ENCODE measurements at places on chromosomes 2 and 18. TPM values are rescaled to one million over a fixed set of nuclear protein-coding genes. Genes with fewer than 3 reads are reported as not detected.
A peak's percentile ranks its signal among the peaks of the same experiment; 100 is the strongest.

- no peak overlapping the region for H3K27ac ChIP-seq
- no peaks in the 10 kb centered on the region for H3K36me3 ChIP-seq
- H3K4me3 ChIP-seq = no peak overlapping the region
- no peaks in the 10 kb centered on the region for H3K4me1 ChIP-seq
- H3K27me3 ChIP-seq = no peaks in the 10 kb centered on the region
Observed at GRCh38 chr18:55048892-55049291, 89.6 kb upstream of the CCDC68 start.

GRCh38 chr2:101560780-101561315, 85.9 kb upstream of the RFX8 start:
- H3K27me3 ChIP-seq = no peaks in the 10 kb centered on the region
- no peak for DNase-seq
- H3K36me3 ChIP-seq = peaks cover 4% of the 10 kb centered on the region
- no peak overlapping the region for H3K4me3 ChIP-seq
- H3K4me1 ChIP-seq = peaks cover 26% of the 10 kb centered on the region

DNA sequence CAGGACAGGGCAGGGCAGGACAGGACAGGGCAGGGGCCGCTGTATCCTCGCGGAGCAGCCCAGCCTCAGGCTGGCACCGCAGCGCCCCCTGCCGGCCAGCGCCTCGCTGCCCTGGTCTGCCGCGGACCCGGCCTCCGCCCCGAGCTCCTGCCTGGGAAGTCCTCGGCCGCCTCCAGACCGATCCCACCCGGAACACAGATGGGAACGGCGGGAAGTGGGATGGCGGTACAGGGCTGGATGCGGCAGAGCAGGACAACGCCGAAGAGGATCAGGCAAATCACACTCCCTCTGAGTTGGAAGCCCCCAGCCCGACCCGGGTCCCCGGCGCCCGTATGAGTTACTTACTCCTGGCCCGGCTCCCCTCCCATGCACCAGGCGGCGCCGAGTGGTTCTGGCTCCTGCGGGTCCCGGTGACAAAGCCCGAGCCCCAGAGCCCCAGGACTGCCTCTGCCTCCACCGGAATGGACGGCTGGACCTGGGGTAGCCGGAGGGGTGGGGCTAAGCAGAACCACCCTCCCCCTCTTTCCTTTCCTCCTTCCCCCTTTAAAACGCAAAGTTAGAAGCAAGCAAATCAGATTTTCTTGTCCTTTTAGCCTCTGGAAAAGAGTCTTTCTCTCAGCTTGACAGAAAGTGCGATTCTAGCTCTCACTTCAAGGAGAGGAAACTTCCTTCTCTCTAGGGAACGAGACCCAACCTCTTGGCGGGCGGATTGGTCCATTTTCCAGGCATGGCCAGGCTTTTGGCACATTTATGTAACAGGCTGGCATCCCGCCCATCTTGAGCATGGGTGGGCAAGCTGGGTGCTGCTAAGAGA, at the start of gene TP53I3:
Gene TP53I3, minus strand, starts transcription at position 449 of the 814 bp plus-strand sequence. CDS start 508 bp downstream, outside the sequence.
- DNase-seq = peak; percentile 85
- H3K36me3 ChIP-seq = peaks cover 8% of the 10 kb centered on the region
- peak within 1 kb of the TSS; percentile 79 for H3K27ac ChIP-seq

DNA sequence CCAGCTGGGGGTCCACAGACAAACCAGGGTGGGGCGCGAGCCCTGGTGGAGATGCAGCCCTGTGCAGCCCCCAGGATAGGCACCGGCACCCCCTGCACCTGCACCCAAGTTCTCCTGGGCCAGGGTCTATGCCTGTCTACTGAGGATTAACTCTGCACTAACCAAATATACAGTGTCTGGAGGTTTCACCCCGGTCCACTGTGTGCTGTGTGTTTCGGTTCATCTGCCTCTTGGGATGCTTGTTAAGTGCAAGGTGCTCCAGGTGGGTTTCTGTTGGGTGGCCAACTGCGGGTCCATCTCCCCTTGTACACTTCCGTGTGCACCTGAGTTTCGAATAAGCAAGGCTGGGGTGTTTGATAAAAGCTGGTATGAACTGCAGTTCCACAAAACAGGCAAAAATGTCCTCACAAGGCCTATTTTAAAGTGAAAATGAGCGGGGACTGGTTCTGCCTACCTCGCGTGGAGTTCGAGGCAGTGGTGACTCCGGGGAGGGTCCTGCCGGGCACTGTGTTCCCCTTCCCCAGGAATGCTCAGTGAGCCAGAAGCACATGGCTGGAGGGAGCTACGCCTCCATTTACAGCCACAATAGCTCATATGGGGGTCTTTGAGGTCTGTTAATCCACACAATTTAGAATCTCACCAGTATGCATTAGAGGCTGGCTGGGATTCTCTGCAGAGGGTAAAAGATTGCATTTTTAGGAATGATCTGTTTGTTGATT, 70.7 kb downstream of the EDAR start:
- H3K27ac ChIP-seq = no peak overlapping the region
- H3K4me1 ChIP-seq = no peaks in the 10 kb centered on the region
- H3K4me3 ChIP-seq = no peak overlapping the region
- no peaks in the 10 kb centered on the region for H3K27me3 ChIP-seq
- no peak for DNase-seq
- no peaks in the 10 kb centered on the region for H3K36me3 ChIP-seq

- H3K27me3 ChIP-seq = no peaks in the 10 kb centered on the region
- DNase-seq = no peak
- no peaks in the 10 kb centered on the region for H3K4me1 ChIP-seq
- no peak overlapping the region for H3K4me3 ChIP-seq
- H3K36me3 ChIP-seq = no peaks in the 10 kb centered on the region
- H3K27ac ChIP-seq = no peak overlapping the region
Observed at GRCh38 chr2:220948579-220948978, 623.5 kb downstream of the EPHA4 start.

GRCh38 chr18:3214855-3215637, 4.7 kb downstream of the MYOM1 start:
- H3K4me3 ChIP-seq = no peak overlapping the region
- H3K36me3 ChIP-seq = no peaks in the 10 kb centered on the region
- H3K27me3 ChIP-seq = no peaks in the 10 kb centered on the region

- no peak for DNase-seq
- H3K4me1 ChIP-seq = peaks cover under 1% of the 10 kb centered on the region
- no peaks in the 10 kb centered on the region for H3K36me3 ChIP-seq
- H3K27ac ChIP-seq = no peak overlapping the region
- no peak overlapping the region for H3K4me3 ChIP-seq
- H3K27me3 ChIP-seq = no peaks in the 10 kb centered on the region
Observed at GRCh38 chr2:46445556-46445955, 33.8 kb upstream of the TMEM247 start.

GRCh38 chr18:5106730-5107129, 90.3 kb downstream of the AKAIN1 start:
- no peaks in the 10 kb centered on the region for H3K27me3 ChIP-seq
- no peaks in the 10 kb centered on the region for H3K36me3 ChIP-seq
- no peak overlapping the region for H3K27ac ChIP-seq
- H3K4me3 ChIP-seq = no peak overlapping the region
- peaks cover 3% of the 10 kb centered on the region for H3K4me1 ChIP-seq

DNA sequence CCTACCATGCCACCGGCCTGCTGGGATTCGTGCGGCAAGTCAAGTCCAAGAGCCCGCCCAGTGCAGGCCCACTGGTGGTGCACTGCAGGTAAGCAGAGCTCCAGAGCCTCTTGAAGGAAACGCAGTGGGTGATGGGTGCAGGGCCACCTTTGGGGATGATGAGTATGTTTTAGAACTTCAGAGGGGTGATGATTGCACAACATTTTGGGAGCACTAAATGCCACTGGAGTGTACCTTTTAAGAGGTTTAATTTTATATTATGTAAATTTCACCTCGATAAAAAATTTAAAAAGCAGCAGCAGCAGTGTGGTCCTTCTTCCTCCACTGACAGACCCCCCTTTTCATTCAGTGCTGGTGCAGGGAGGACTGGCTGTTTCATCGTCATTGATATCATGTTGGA, 233.1 kb upstream of the RAB12 start:
- H3K4me3 ChIP-seq = no peak overlapping the region
- H3K4me1 ChIP-seq = no peaks in the 10 kb centered on the region
- DNase-seq = no peak
- no peak overlapping the region for H3K27ac ChIP-seq
- no peaks in the 10 kb centered on the region for H3K27me3 ChIP-seq

- no peak overlapping the region for H3K27ac ChIP-seq
- no peaks in the 10 kb centered on the region for H3K36me3 ChIP-seq
- peaks cover 22% of the 10 kb centered on the region for H3K27me3 ChIP-seq
- DNase-seq = no peak
- peaks cover 10% of the 10 kb centered on the region for H3K4me1 ChIP-seq
Observed at GRCh38 chr2:222982909-222983265, 69.1 kb upstream of the KCNE4 start.

GRCh38 chr18:73318739-73319479, 451.1 kb upstream of the NETO1 start:
- no peaks in the 10 kb centered on the region for H3K27me3 ChIP-seq
- H3K4me1 ChIP-seq = no peaks in the 10 kb centered on the region
- H3K27ac ChIP-seq = no peak overlapping the region
- no peaks in the 10 kb centered on the region for H3K36me3 ChIP-seq

DNA sequence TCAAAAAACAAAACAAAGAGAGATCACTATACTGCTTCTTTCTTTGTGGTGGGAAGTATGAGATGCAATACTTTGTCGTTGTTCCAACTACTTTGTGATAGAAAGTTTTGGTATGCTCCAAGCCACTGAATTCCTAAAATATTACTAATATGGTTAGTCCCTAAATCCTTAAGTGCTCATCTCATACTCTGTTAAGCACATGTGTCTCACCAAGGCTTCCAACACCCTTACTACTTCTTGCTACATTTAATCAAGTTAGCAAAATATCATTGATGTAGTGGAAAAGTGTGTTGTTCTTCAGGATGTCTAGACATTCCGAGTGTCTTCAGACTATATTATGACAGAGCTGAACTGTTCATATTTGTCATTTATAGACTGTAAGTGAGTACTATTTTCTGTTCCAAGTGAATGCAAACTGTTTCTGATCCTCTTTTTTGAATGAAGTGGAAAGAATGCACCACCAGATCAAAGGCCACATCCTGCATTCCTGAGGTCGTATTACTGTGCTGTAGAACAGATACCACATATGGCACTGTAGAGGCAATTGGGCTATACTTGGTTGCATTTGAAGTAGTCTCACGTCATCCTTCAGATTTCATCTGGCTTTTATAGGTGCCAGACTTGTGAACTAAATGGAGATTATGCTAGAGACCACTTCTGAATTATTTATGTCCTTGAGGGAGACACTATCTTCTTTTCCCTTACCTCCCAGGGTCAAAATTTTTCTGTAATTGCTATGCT, 298.4 kb upstream of the ZNF521 start:
- H3K36me3 ChIP-seq = no peaks in the 10 kb centered on the region
- H3K4me3 ChIP-seq = no peak overlapping the region
- no peaks in the 10 kb centered on the region for H3K4me1 ChIP-seq
- DNase-seq = no peak
- H3K27me3 ChIP-seq = peaks cover 5% of the 10 kb centered on the region

DNA sequence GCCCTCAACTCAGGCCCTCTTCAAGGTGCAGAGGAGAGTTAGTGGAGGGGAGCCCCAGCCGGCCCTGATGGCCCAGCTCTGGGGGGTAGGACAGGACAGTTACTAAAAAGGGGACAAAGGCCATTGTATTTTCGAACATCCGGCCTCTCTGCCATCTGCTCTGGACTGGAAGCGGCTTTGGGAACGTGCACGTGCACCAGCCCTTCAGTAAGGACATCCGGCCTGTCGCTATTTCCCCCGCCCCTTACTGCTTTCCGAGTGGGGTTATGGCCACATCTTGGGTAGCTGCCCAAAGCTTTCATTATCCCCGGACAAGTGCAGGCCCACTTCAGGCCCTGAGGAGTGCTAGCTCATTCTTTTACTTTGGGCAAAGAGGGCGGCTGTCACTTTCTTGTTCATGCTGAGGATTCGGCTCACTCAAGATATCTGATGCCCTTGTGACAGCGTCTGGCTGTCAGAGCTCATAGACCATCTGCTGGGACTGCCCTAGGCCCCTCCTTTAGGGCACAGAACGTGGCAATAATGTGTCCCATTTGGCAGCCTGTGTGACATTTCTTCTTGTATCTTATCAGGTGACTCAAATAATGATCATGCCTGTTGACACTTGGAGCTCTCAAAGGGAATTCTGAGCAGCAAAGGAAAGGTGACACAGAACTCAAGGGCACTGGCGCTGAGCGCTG, 17.5 kb downstream of the SLC4A3 start:
- peaks cover 22% of the 10 kb centered on the region for H3K27me3 ChIP-seq
- H3K36me3 ChIP-seq = no peaks in the 10 kb centered on the region
- H3K4me1 ChIP-seq = peaks cover 12% of the 10 kb centered on the region
- H3K4me3 ChIP-seq = no peak overlapping the region

- no peak for DNase-seq
- peaks cover 6% of the 10 kb centered on the region for H3K27me3 ChIP-seq
- H3K4me1 ChIP-seq = no peaks in the 10 kb centered on the region
Observed at GRCh38 chr18:75785206-75785605, 357.7 kb upstream of the SMIM21 start.

- H3K27me3 ChIP-seq = peaks cover 3% of the 10 kb centered on the region
- no peak overlapping the region for H3K4me3 ChIP-seq
- no peaks in the 10 kb centered on the region for H3K4me1 ChIP-seq
- DNase-seq = peak; percentile 51
- no peak overlapping the region for H3K27ac ChIP-seq
Observed at GRCh38 chr18:5066380-5066977, 130.6 kb downstream of the AKAIN1 start.

- no peak overlapping the region for H3K4me3 ChIP-seq
- no peaks in the 10 kb centered on the region for H3K4me1 ChIP-seq
- peaks cover 1% of the 10 kb centered on the region for H3K27me3 ChIP-seq
Observed at GRCh38 chr2:240411261-240412160, 24.0 kb upstream of the GPC1 start.

DNA sequence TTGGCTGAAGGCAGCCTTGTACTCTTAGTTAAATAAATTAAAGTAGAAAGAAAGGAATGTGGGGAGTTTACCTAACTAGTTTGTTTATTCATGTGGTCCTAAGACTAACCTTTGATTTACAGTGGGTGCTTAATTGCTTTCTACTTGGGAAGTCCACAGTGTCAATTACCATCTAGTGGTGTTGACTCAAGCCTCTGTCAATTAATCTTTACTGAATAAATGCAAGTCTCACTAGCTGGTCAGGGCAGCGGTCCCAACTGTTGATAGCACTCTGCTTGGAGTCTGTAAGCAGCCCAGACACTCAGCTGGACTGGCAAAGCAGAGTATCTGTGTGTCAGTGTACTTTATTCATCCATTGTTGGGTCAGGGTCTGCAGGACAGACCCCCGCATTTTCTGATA, 15.8 kb downstream of the ZNF514 start:
- H3K36me3 ChIP-seq = peaks cover 48% of the 10 kb centered on the region
- DNase-seq = no peak
- H3K27ac ChIP-seq = no peak overlapping the region

DNA sequence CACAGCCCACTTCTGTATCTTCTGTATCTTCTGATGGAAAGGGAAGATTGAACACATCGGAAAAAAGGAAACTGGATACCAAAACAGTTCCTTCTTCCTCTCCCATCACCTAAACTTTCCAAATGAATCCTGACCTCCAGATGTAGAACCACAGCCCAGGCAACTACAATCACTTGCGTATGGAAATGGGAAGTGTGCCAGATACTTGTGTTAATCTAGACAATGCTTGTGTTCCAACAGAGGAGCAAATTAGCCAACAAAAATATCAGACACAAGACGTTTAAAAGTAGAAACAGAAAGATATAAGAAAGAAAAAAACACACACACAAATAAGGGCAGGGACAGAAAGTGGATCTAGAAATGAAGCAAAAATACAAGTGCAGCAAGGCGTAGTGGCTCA, 31.4 kb upstream of the DUSP2 start:
- H3K27me3 ChIP-seq = no peaks in the 10 kb centered on the region
- H3K27ac ChIP-seq = no peak overlapping the region
- DNase-seq = no peak
- peaks cover 30% of the 10 kb centered on the region for H3K4me1 ChIP-seq

SCYGR8 gene
- not detected for total RNA-seq

HOXD3 gene
- total RNA-seq = not detected

NEU2 gene
- total RNA-seq = not detected

MAP4K4 gene
- total RNA-seq = 27.3 TPM
